Naive thymus-derived CD4-positive, alpha-beta T cell (primary cell): ENCODE measurements at places on chromosomes 1 and 21. TPM values are rescaled to one million over a fixed set of nuclear protein-coding genes. Genes with fewer than 3 reads are reported as not detected.

FYB2 gene
- not detected for total RNA-seq

PPIH gene
- 28.0 TPM for total RNA-seq

SPRR2B gene
- not detected for total RNA-seq

CBR3 gene
- total RNA-seq = 7.9 TPM

GPR25 gene
- 0.48 TPM for total RNA-seq

RUNX3 gene
- 71.4 TPM for total RNA-seq

DNA sequence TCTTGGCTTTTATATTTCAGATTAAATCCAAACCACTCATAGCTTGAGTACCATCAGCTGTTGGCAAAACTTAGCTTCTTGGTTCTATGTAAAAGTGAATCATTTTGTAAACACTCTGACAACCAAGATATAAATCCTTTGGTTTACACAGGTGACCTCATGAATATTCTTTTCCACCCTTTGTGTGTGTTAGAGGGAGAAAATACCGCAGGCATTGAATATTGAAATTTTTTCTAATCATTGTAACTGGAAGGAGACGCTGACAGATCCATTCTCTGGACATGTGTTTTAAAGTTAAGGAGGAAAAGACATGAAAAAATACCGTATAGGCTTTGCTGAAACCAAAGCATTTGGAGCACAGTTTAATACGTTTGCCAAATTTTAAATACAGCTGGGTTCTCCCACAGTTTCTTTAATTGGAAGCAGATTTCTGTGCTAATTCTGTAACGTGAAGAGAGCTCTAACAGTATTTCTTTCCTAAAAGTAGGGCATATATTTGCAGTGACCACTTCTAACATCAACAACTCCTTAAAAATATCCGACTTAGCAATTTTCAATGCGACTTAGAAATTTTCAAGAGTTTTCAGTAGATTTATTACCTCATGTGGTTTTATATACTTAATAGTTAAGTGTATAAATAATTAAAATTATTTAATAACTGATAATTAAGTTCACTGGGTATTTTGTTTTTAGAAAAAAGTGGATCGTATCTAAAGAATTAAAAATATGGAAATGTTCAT is 388.2 kb downstream of the USP25 start:
- no peak for DNase-seq

- DNase-seq = no peak
Measured at GRCh38 chr1:117427297-117427696, 60.0 kb downstream of the MAN1A2 start.

GRCh38 chr1:225378880-225379279 is 49.0 kb downstream of the LBR start:
- no peak for DNase-seq

DNA sequence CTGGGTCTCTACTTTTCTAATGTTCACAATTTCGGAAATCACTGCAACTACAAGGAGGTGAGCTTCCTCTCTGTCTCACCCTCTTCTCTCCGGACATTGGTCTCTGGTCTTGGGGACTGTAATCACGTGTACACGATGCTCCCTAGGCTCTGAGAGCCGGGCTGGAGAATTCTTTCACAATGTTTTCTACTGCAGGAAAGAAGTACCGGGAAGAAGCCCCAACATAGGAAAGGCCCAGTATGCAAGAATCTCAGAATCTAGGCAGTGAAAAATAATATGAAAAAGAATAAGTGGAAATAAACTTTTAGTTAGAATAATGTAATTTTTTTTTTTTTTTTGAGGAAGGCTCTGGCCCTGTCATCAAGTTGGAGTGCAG is 13.5 kb upstream of the HJV start:
- no peak for DNase-seq

- DNase-seq = no peak
Measured at GRCh38 chr1:32884726-32885125, 1.6 kb upstream of the HPCA start.

DNA sequence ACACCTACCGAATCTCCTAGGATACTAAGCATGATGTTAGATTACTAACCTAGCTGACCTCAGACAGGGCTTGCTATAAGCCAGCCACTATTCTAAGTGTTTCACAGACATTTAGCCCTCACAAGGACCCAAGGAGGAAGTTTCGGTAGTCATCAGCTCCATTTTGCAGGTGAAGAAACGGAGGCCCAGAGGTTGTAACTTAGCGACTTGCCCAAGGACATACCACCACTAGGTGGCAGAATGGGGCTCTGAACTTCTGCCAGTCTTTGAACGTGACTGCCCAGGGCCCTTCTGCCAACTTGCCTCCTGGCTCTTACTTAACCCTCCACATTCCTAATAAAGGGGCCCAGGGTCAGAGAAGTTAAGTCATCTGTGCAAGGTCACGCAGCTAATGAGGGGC is 283.5 kb downstream of the C1orf94 start:
- no peak for DNase-seq

- no peak for DNase-seq
Measured at GRCh38 chr1:246588159-246588721, 22.0 kb downstream of the CNST start.

DNA sequence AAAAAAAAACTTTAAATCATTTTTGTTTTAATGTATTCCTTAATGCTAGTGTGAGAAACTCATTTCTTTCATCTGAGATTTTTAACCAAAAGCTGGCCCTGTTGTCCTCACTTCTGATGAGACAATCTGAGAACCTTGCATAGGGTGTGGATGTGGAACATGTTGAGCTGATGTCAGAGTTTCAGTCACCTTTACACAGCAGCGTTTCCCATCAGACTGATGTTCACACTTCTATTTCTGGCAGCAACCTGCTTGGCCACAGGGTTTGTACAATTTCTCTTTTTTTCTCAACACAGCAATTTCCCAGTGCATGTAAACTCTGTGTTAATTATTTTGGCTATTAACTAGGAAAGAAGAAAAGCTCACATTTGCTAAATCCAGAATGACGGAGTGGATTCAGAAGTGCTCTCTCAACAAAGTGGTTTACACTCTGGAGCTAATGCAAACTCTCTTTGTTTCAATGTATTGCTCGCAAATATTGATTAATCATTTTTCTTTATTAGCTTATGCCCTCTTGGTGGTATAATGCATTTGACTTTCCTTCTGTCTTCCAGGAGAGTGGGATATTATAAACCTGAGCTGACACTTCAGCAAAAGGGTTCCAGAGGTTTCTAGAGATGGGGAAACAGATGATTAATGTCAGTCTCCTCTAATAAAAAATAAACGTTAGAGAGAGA is 70.5 kb upstream of the HSPA13 start:
- no peak for DNase-seq

GRCh38 chr1:40711465-40712404 is 20.2 kb downstream of the NFYC start:
- no peak for DNase-seq

GRCh38 chr1:9922342-9922741 is 12.3 kb upstream of the CTNNBIP1 start:
- DNase-seq = no peak

DNA sequence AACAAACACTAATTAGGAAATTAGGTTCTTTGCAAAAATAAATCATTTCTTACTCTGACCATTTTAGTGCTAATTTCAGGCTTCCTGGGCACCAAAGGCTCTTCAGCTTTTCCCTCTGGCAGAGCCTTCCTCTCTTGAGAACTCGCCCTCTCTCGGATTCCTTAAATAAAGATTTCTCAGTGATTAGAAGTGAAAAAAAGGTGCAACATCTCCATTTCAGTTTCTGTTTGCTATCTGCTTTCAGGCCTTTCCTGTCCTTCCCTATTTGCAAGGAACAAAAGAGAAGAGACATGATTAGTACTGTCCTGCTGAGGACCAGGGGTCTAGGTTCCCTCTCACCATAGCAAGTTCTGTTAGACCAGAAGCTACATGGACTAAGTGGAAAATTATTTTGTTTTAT is 27.8 kb upstream of the CACYBP start:
- DNase-seq = no peak

GRCh38 chr21:21632926-21633325 is 634.7 kb downstream of the NCAM2 start:
- no peak for DNase-seq

DNA sequence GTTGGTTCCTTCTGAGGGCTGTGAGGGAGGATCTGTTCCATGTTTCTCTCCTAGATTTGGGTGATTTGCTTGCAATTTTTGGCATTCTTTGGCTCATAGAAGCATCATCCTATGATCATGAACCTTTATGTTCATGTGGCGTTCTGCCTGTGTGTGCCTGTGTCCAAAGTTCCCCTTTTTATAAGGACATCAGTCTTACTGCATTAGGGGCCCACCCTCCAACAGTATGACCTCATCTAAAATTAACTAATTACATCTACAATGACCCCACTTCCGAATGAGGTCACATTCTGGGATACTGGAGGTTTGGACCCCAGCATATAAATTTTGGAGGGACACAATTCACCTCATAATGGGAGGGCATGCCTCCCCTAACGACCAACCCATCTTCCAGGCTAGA is 12.8 kb upstream of the CAMK1G start:
- no peak for DNase-seq

GRCh38 chr1:156692925-156693847 is 12.2 kb downstream of the CRABP2 start:
- no peak for DNase-seq

DNA sequence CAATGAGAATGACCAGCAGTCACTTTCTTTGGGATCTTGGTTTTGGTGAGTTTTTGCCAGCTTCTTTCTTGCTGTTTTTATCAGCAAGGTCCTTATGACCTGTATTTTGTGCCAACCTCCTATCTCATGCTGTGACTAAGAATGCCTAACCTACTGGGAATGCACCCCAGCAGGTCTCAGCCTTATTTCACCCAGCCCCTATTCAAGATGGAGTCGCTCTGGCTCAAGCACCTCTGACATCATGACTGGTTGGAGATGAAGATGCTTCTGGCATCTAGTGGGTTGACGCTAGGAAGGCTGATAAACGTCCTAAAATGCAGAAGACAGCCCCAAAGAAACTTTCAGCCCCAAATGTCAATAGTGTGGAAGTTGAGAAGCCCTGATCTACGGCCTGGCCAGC is 33.6 kb upstream of the NHLH2 start:
- DNase-seq = no peak

GRCh38 chr1:93615582-93616150 is 66.0 kb downstream of the BCAR3 start:
- no peak for DNase-seq

DNA sequence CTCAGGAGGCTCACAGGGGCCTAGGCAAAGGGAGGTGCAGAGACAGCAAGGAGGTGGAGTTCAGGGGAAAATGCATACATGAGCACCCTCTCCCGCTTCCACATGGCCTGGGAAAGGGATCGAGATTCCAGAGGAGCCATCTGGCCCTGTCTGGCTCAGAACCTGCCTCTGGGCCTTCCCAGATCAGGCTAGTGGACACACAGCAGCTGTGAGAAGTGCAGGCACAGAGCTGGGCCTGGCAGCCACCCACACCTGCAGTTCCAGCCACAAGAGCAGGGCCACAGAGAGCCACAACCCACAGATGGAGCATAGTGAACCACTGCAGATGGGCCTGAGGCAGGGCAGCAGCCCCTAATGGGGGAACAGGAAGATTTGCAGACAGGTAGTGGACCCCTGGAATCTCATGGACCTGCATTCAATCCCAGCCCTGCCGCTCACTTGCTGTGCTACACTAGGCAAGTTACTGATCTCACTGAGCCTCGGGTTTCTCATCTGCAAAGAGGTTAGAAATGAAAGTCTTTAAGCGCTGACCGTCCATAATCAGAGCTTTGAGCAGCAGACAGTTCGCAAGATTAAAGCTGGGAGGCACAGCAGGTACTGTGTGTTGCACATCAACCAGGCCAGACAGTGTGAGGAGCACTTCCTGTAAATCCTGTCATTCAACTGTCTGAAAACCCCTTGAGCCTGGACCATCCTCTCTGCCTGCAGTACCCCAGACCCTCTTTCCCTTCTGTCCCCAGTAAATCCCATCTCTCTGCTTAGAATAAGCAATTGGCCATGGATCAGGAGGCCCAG is 58.0 kb downstream of the MATN1 start:
- no peak for DNase-seq

DNA sequence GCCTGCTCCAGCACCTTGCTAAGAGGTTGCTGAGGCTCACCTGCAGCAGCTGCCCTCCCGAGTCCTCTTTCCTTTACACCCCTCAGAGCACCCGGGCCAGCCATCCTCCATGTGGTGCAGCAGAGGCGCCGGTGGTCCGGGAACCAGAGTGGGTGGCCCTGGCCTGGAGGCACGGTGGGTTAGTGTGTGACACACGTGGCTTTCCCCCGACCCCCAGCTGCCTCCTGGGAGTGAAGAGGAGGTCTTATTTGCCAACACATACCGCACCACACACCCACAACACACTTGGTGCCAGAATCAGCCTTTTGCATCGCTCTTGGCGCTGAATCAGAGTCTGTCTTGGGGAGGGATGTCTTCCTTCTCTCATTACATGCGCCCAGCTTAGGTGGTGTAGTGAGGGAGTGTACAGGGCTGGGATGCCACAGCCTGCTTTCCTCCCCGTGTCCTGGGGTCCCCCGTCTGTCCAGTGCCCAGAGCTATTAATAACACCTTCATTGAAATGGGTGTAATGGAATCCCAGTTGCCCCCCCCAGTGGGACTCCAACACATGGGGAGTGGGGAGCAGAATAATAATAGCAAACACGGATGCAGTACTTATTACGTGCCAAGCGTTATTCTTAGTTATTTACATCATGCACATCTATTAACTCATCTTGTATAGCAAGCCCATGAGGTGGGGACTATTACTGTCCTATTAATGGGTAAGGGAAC is 38.2 kb downstream of the MAPKAPK2 start:
- no peak for DNase-seq

DNA sequence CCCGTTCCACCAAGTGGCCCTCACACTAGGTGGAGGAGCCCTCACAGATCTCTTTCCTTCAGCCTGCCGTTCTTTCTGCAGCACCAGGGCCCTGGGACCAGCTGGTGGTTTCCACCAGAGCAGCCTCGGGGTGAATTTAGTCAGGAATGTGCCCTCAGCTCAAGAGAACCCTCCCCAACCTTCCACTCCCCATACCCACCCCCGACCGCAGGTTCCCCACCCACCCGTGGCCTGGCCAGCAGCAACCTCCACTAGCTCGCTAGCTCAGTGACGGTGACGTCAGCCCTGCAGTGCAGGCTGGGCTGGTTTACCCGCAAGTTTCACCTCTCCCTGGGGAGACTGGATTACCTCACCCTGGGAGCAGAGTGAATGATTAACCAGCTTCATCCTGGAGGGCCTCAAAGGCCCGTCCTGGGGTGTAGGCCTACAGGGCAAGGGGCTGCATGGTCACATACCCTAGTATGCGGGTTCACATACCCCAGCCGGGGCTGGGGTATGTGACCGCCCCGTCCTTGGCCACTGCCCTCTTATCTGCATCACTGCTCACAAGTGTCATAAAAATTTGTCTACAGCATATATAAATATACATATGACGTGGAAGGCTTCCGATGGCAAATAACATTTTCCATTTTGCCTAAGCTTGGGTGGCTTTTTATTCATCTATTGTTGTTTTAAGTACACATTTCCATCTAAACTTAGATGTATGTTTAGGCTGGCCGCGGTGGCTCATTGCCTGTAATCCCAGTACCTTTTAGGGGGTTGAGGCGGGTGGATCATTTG is 24.5 kb downstream of the ELF3 start:
- no peak for DNase-seq

- DNase-seq = no peak
Measured at GRCh38 chr1:1672181-1672965, 13.6 kb upstream of the CDK11B start.

DNA sequence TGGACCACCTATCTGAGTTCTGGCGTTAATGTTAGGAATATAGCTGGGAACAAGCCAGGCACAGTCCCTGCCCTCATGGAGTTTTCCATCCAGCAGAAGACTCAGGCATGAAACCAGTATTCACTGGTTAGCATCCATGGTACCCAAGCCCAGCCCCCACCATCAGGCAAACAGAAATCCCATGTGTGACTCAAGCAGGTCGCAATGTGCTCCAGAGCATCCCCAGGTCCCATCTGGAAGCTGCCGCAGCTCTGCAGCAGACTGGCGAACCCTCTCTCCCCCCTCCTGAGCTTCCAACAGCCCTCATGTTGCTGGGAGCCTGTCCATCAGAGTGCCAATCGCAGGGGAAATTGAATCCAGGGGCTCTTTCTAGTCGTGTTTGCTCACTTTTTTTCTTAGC is 174.2 kb downstream of the RRAGC start:
- no peak for DNase-seq
